HFF-Myc (cell line): ENCODE measurements at places on chromosomes 3 and 15.

DNA sequence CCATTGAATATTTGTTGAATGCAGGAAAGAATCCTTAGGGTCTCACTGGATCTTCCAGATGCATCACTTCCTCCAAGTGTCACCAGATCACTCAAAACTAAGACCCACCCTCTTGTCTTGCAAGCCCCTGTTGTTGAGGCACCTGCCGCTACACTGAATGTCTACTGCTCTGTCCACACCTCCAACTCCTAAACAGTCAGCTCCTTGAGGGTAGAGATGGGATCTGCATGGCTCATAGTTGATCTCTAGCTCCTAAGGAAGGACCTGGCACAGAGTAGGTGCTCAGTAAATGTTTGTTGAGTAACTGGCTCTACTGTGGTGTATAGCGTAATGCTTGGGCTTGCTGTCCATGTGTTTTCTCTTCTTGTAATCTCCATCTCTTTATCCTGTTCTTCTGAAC is 8.8 kb downstream of the SLC6A20 start:
- no peak for DNase-seq

- no peak for DNase-seq
Measured at GRCh38 chr3:146169891-146170290, 8.9 kb upstream of the PLOD2 start.

DNA sequence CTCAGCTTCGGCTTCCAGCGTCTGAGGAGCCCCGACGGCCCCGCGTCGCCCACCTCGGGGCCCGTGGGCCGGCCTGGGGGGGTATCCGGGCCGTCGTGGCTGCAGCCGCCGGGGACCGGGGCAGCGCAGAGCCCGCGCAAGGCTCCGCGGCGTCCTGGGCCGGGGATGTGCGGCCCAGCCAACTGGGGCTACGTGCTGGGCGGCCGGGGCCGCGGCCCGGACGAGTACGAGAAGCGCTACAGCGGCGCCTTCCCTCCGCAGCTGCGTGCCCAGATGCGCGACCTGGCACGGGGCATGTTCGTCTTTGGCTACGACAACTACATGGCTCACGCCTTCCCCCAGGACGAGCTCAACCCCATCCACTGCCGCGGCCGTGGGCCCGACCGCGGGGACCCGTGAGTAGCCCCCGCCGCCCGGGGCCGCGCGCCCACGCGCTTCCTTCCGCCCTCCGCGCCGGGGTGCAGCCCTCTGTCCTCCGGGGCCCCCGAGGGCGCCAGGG is 462 bp downstream of the EDEM1 start:
- no peak for DNase-seq

GRCh38 chr3:25820366-25820765 is 30.5 kb downstream of the OXSM start:
- peak; percentile 53 for DNase-seq

GRCh38 chr3:57948080-57948671 is 60.0 kb upstream of the FLNB start:
- no peak for DNase-seq

- no peak for DNase-seq
Measured at GRCh38 chr15:31202953-31203352, 101.4 kb upstream of the TRPM1 start.

GRCh38 chr15:59256482-59256881 is 49.8 kb downstream of the LDHAL6B start:
- DNase-seq = no peak

DNA sequence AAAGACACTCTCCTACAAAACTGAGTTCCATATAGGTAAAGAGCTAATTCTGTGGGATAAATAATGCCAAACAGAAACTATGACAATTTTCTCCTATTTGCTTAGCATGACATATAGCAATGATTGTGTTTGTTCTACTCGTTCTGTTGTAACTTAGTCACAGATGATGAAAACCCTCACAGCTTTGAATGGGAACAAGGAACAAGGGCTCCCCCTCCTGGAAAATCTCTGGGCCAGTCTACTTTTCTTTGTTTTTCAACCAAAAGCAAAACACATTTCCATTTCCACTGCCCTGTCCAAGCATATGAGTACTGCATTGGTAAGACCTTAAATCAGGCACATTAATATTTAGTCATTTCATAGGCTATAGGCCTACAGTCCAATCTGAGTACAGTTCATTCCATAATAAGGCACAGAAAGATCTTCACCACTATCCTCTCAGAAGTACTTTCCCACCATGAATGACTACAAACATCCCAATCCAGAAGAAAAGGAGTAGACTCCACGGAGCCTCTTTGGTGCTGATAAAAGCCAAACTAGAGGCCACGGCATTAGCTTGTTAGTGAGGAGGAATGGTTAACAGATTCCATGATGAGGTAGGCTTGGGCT is 67.1 kb downstream of the ATP8B4 start:
- peak; percentile 61 for DNase-seq

GRCh38 chr3:183980403-183980802 is 37.3 kb downstream of the ABCC5 start:
- no peak for DNase-seq

DNA sequence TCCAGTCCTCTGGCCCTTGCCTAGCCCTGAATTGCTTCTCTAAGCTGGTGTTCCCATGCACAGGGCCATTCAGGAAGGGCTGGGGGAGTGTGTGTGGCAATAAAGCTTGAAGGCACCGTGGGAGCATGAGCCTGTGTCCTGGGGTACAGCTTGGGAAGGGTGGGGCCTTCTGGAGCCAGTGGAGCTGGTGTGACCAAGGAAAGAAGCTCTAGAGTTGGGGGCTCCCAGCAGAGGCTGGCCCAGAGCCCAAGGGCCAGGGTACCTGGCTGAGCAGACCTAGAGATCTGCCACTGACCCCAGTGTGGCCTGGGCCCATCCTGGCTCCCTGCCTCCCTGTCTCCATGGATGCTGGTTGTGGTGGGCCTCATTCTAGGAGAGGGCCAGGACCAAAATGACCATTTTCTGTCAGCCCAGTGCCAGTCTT is 8.1 kb downstream of the ABTB1 start:
- no peak for DNase-seq

GRCh38 chr3:32274306-32274705 is 35.8 kb downstream of the CMTM8 start:
- no peak for DNase-seq

DNA sequence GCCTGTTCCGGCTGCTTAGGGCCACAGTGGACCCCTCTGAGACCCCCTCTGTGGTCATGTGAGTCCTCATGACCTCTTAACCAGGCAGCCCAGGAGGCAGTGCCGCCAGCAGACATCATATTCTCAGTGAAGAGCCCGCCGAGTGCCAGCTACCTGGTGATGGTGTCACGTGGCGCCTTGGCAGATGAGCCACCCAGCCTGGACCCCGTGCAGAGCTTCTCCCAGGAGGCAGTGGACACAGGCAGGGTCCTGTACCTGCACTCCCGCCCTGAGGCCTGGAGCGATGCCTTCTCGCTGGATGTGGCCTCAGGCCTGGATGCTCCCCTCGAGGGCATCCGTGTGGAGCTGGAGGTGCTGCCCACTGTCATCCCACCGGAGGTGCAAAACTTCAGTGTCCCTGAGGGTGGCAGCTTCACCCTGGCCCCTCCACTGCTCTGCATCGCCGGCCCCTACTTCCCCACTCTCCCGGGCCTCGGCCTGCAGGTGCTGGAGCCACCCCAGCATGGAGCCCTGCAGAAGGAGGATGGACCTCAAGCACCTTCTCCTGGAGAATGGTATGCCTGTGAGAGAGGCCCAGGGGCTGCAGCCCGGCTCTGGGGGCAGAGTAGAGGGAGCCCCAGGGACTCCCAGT is 176.1 kb downstream of the TBC1D2B start:
- no peak for DNase-seq

DNA sequence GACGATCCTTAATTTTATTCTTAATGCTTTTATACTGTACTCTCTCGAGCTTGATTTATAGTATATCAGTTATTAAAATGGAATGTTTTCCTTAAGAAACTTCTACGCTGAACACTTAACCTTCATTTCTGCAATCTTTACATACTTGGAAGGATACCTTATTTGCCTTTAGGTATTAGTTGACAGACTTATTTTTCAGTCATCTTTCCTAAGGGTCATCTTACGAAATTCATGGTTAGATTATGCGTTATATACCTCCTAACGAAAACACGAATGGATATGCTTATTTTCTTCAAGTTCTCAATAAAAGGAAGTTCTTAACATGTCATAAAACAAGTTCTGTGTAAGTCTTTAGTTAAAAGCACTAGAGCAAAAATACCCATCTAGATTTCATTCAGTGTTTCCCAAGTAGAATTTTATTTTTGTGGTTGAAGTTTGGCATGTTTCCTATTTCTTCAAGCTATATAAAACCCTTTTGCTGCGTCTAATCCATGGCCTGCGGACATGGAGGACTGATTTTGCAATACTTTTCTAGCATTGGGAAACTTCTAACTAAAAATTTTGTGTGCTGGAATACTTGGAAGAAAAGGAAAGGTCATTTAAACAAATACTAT is 231.3 kb downstream of the TP63 start:
- DNase-seq = no peak

- DNase-seq = no peak
Measured at GRCh38 chr3:7396534-7396933, 535.6 kb downstream of the GRM7 start.

- no peak for DNase-seq
Measured at GRCh38 chr15:79886124-79886523, 10.7 kb downstream of the MTHFS start.
